Activated CD8-positive, alpha-beta memory T cell treated with anti-CD3 and anti-CD28 coated beads for 1 hour (primary cell): ENCODE measurements at places on chromosomes 7 and 10.

- no peak for DNase-seq
Observed at GRCh38 chr7:103866919-103867318, 122.5 kb downstream of the RELN start.

DNA sequence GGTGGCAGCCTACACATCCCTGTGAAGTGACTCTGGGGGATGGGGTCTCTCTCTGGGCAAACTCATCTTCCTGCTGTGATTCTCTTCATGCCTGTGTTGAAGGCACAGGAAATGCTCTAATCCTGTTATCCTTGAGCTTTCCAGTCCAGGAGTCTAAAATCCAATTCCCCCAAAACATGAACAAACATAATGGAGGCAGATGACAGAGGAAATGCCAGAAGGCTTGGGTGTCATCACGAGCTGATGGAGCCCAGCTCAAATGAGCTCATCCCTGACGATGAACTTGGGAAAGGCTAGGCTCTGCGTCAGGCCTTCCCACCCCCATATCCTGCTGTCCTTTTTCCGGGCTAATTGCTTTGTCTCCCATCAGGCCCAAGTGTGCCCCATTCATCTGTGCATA lies 165.9 kb upstream of the PODXL start:
- DNase-seq = no peak

- DNase-seq = no peak
Observed at GRCh38 chr7:115226410-115226809, 304.5 kb downstream of the MDFIC start.

DNA sequence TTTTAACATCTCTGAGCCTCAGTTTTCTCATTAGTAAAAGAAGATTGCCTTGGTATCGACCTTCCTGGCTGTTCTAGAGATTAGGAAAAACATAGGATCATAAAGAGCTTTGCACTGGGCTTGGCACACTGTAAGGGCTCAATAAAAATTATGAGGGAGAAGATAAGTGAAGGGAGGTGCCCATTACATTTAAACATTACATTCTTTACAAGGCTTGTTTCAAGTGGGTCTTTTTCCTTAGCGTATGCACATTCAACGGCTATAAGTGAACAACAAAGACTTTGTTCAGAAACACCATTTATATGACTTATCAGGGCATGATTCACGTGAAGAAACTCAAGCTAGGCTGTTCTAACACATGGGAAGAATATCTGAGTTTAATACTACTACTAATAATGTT lies 351.9 kb upstream of the NPVF start:
- no peak for DNase-seq

- DNase-seq = no peak
Observed at GRCh38 chr10:114653926-114654325, 4.1 kb downstream of the ABLIM1 start.
